ENCODE measurements at places on chromosomes 7 and 10. TPM values are rescaled to one million over a fixed set of nuclear protein-coding genes. Genes with fewer than 3 reads are reported as not detected.

DNA sequence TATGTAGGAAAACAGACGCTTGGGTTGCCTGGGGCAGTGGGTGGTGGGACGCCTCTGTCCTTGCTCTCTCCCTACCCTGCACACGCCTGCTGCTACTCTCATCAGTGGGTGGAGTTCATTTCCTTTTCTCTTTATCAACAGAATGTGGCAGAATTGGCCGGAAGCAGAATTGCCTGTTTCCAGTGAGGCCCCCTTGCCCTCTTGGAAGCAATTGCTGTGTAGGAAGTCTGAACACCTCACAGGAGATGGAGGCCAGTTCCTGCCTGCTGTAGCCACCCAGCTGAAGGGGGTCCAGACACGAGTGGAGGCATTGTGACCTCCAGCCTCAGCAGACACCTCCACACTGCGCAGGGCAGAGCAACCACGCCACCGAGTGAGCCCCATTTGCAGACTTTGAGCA is 331.6 kb upstream of the ZNF32 start:
- DNase-seq = no peak

GRCh38 chr10:20446561-20447193 is 450.4 kb downstream of the NEBL start:
- peak; percentile 25 for DNase-seq

PDE1C gene
- total RNA-seq = 10.2 TPM

KIN gene
- 28.2 TPM for total RNA-seq

FAM25C gene
- not detected for total RNA-seq

IFIT1B gene
- total RNA-seq = not detected

Data from Caki2 (cell line).